Head of caudate nucleus (tissue), 42 donors: ENCODE measurements at places on chromosomes 3 and 15.

- peak; percentile 64 for DNase-seq
These were observed 12.3 kb upstream of the PCSK6 start for GRCh38 chr15:101501703-101502373.

- DNase-seq: no peak
These were observed 87.1 kb downstream of the DUT start for GRCh38 chr15:48418343-48418742.

DNA sequence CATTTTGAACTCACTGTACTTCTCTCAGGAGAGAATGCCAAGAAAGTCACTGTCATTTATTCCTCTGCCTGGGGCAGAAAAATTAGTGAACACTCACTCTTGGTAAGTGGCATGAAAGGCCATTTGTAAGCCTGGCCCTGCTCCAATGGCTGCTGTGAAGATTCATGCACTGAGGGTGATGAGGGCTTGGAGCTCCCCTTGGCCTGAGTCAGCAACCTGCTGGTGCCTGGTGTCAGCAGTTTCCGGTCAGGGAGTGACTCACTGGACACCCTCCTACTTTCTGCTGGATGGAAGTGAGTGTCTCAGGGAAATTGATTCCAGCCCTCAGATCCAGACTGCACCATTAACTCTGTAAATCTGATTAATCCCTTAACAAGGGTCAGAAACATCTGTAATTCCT is 37.6 kb downstream of the TRA2B start:
- DNase-seq: no peak

GRCh38 chr3:53194210-53195065 is 33.4 kb downstream of the PRKCD start:
- DNase-seq: no peak

- DNase-seq: no peak
These were observed 256.2 kb downstream of the NLGN1 start for GRCh38 chr3:173653781-173654180.

- no peak for DNase-seq
These were observed 756.3 kb downstream of the VGLL3 start for GRCh38 chr3:86234506-86235254.

GRCh38 chr3:89227634-89228033 is 120.2 kb downstream of the EPHA3 start:
- DNase-seq: no peak

DNA sequence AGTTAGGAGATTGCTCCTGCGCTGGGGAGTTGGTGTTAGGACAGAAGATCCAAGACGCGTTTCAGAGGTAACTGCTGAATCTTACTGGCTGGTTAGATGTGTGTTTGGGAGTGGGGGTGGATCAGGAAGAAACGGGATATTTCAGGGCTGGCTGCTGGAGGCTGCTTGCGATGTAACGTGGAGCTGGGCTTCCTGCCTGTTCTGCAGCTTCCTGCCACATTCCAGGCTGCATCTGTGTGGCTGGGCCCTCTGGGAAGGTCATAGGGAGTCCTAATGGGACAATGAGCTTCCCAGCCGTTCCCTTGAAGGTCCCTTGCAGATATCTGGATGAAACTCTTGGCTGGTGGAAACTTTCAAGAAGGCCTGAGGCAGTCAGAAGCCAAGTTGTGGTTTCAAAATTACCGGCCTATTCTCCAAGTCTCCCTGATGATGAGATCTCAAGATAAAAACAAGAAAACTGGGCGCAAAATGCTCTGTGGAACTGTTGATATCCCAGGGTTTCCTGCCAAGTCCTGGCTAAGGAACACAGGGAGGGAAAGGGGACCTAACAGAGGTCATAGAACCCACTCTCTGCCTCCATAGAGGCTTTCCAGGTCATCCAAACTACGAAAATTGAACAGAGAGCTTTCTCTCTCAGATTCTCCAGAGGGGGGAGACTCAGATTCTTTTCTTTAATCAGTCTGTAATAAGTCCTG is 67.0 kb downstream of the NOX5 start:
- DNase-seq: no peak

GRCh38 chr3:78101384-78101783 is 1061.5 kb downstream of the ROBO2 start:
- DNase-seq: no peak

DNA sequence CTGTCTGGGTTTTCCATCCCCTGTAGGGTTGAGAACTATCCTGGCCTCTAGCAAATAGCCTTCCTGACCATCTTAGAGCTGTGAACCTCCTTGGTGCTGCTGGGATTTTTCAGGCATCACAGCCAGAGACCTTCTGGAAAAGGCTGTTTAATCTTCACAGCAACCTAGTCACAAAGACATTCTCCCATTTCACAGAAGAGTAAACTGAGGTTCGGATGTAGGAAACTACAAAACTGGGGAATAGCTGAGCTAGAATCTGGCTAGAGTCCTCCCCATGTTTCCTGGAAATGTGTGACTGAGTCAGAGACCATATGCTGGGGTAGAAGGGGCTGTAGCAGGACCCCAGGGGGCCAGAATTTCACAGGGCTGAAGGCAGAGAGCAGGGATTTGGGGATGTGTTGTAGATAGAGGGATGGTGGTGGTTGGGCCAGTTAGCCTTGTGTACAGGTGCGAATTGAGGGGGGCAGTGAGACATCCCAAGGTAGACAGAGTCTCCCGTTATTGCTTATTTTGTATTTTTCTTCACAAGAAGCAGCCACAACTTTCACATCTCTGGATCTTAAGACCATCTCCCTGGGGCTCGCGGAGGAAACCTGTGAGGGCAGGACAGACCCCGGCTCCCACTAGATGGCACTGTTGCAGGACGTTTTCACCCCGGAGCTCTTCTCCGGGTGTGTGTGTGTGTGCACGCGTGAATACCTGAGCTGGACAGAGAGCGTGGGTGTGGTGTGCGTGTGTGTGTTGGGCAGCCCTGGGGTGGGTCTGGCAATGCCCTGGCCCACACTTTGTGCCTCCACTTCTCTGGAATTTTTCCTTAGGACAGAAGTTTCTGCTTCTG is 66.9 kb upstream of the PRR23C start:
- peak; percentile 73 for DNase-seq

GRCh38 chr3:158709666-158710083 is 22.6 kb downstream of the RARRES1 start:
- no peak for DNase-seq

- no peak for DNase-seq
These were observed 403.8 kb upstream of the GBE1 start for GRCh38 chr3:82165266-82165665.

DNA sequence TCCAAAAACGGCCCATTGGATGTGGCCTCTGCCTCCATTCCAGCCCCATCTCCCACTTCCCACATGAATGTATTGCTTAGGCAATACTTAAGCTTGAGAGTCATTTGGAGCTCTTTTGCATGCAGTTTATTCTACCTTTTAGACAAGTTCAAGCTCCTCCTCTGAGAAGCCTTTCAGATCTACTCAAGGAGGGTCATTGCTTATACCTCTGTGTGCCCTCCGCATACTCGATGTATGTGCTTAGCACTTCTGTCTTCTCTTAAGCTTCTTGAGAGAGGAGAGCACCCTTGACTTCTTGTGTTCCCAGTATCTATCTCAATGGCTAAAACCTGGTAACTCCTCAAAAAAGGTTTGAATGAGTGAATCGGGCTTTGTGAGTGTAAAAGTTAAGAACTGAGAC is 6.6 kb upstream of the UBE3A start:
- DNase-seq: no peak

GRCh38 chr15:53903129-53903528 is 75.1 kb upstream of the UNC13C start:
- no peak for DNase-seq

DNA sequence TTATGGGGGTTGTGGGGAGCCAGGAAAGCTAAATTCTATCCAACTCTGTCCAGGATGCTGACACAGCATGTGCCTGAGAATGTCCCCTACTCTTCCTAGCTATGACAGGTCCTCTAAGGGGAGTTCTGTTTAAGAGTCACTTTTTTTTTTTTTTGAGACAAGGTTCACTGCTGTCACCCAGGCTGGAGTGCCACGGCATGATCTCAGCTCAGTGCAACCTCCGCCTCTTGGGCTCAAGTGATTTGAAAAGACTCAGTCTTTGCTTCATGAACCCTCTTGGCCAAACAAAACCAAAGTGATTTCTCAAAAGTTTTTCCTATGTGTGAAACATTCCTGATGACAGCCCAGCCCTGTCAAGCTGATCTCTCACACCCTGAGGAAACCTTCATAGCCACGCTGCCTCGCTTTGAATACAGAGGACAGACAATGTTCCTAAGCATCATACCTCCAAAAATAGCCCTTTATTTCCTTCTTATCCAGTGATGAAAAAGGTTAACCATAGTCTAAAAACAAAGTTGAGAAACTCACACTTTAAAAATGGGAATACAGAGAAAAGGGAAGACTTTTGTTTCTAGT is 105.5 kb upstream of the PROK2 start:
- DNase-seq: no peak

DNA sequence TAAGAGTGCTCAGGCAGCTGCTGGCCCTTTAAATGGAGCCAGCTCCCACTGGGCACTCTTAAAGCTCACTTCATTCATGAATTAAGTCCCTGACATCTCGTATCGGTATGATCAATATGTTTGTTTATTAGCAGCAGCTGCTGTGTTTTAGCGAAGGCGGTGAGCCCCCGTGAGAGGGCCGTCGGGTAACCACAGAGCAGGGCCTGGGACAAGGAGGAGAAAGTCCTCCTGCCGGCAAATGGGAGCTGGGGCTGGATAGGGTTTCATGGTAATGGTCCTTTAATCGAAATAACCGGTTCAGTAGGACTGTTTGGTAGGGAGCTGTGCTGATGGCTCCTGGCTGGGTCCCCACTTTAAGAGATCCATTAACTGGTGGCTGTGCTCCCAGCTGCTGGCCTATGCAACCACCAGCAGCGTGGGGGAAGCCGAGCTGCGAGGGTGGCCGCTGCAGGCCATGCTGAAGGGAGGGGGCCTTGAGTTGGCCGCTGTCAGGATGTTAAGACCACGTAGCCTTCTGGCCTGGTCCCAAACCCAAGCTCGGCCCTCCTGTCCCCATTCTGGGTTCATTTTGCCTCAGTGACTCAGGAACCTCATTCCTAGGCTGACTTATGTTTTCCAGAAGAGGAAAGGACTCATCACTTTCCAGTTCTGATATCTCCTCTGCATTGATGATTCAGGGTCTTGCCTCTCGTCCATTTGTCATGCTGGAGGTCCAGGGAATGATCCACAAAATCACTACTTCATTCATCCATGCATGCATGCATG is 67.6 kb upstream of the NTRK3 start:
- DNase-seq: no peak

- DNase-seq: no peak
These were observed 352.0 kb downstream of the GAP43 start for GRCh38 chr3:115975353-115975752.

DNA sequence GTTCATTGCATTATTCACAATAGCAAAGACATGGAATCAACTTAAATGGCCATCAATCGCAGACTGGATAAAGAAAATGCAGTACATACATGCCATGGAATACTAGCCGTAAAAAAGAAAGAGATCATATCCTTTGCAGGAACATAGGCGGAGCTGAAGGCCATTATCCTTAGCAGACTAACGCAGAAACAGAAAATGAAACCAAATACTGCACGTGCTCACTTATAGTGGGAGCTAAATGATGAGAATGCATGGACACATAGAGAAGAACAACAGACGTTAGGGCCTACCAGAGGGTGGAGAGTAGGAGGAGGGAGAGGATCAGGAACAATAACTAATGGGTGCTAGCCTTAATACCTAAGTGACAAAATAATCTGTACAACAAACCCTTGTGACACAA is 57.9 kb downstream of the RASA2 start:
- no peak for DNase-seq

GRCh38 chr3:122794779-122795673 is at the start of gene SLC49A4:
TSS of gene SLC49A4 (plus strand) at chr3:122795069. CDS start at chr3:122795193, 124 bp downstream.
- DNase-seq: peak; percentile 76

GRCh38 chr3:125059488-125060245 is 3.9 kb upstream of the HEG1 start:
- no peak for DNase-seq

GRCh38 chr15:52191207-52191606 is at the start of gene GNB5:
TSS of gene GNB5 (minus strand) at chr15:52191392. CDS start at chr15:52184676, 6,716 bp downstream.
- DNase-seq: no peak

DNA sequence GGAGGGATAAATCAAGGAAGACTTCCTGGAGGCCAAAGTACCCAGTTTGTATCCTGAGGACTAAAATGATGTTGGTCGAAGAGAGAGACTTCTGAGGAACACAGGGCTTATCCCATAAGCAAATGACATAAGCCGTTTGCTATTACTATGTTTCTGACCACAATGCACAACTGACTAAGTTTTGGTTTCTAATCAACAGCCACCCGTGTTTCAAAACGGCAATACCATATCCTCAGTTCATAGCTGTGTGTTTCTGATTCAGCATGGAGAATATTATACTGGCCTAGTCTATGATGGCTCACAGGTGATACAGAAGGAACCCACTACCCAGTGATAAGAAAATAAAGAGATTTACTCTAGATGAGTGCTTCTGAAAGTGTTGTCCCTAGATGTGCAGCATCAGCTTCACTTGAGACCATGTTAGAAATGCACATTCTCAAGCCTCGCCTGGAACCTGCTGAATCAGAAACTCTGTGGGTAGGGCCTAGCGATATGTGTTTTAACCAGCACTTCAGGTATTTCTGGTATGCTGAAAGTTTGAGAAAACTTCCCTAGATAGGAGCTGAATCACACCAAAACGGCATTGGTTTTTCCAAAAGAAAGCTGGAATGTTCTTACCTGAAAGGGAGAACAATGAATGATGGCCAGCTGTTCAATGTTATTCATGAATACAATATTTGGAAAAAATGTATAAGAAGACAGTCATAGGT is 639.7 kb upstream of the NR2F2 start:
- no peak for DNase-seq

- DNase-seq: no peak
These were observed 189.3 kb upstream of the SGO1 start for GRCh38 chr3:20375302-20375701.

DNA sequence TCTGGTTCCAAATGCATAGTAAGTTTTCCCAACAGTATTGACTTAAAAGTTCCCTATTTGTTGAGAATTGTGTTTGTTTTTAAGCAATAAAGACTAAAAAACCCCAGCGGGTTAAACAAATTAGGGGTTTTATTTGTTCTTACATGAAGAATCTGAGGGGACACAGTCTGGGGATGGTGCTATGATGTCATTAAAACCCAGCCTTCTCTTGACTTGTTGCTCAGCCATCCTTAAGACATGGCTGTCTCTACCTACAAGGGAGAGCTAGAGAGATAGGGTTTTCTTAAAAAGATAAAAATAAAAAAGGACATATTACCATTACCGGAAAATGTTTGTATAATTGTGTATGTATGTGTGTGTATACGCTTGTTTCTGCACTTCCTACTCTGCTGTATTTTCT is 11.7 kb upstream of the ARL14 start:
- DNase-seq: no peak

GRCh38 chr3:157078131-157078810 is 81.7 kb downstream of the CCNL1 start:
- no peak for DNase-seq

- no peak for DNase-seq
These were observed 408.2 kb upstream of the TGFBR2 start for GRCh38 chr3:30198162-30198561.

- no peak for DNase-seq
These were observed 81.2 kb downstream of the SCAPER start for GRCh38 chr15:76823890-76824289.

- no peak for DNase-seq
These were observed 590.4 kb downstream of the PDCD6IP start for GRCh38 chr3:34388830-34389229.
